ENCODE measurements at places on chromosomes 6 and 20.

DNA sequence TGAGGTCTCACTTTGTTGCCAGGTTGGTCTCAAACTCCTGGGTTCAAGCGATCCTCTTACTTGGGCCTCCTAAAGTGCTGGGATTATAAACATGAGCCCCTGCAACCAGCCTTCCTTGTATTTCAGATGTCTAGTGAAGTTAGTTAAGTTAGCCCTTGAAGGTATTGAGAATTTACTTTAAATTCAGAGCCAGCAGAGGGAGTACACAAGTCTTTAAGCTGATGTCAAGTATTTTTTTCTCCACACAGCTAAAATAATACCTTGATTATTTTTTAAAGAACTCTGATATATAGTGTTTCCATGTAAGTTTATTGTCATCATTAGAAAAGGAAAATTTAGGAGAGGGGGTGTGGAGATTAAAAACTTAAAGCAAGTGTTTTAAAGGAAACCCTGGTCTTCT is 9.8 kb downstream of the FOXO3 start:
- no peak for DNase-seq

GRCh38 chr6:3202999-3203696 is 24.3 kb downstream of the TUBB2B start:
- DNase-seq = no peak

- no peak for DNase-seq
These were observed 124.0 kb upstream of the CARMIL1 start for GRCh38 chr6:25155211-25155610.

DNA sequence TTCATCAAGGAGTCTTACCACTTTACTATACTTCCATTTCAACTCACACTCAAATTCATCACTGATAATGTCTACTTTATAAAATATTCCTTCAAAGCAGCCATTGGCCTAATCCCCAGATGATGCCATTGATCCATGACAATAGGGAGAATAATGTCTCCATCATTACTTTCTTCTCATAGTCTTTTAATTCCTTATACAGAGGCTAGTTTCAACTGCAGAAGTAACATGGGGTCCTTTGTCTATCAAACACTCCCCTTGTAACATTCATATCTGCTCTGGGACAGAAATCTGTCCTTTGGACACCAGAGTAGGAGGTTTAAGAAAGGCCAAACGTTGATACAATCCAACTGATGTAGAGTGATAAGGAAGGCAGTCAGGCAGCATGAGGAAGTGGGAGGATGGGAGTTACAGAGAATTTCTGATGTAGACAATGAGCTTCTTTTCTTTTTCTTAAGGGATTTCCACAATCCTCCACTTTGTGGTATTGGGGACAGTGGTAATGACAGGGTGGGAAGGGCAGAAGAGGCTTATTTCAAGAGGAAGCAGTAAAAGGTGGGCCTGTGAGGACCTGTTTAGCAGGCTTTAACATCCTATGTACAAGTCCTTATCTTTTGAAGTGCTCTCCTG is 18.9 kb upstream of the HLA-DOA start:
- no peak for DNase-seq

- no peak for DNase-seq
These were observed 368.2 kb upstream of the SULF2 start for GRCh38 chr20:48153523-48153922.

- no peak for DNase-seq
These were observed 297.6 kb downstream of the CDH26 start for GRCh38 chr20:60255866-60256265.

GRCh38 chr6:15429141-15430110 is 183.6 kb downstream of the JARID2 start:
- no peak for DNase-seq

DNA sequence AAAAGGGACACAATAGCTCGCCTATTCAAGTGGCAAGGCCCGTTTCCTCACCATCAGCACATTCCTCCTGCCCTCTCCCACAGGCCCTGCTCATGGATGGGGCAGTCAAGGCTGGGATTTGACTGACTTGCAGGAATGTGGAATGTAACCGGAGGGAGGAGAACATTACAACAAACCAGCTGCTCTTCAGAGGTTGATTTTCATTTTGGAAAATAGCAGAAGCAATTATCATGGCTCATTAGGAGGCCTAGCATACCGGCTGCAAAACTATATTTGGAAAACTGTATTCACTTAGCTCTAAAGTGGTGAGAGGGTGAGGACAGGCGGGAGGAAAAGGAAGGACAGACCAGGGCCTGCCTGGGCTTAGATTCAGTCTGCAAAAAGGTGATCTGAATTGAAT is 283.7 kb downstream of the CD83 start:
- DNase-seq = no peak

DNA sequence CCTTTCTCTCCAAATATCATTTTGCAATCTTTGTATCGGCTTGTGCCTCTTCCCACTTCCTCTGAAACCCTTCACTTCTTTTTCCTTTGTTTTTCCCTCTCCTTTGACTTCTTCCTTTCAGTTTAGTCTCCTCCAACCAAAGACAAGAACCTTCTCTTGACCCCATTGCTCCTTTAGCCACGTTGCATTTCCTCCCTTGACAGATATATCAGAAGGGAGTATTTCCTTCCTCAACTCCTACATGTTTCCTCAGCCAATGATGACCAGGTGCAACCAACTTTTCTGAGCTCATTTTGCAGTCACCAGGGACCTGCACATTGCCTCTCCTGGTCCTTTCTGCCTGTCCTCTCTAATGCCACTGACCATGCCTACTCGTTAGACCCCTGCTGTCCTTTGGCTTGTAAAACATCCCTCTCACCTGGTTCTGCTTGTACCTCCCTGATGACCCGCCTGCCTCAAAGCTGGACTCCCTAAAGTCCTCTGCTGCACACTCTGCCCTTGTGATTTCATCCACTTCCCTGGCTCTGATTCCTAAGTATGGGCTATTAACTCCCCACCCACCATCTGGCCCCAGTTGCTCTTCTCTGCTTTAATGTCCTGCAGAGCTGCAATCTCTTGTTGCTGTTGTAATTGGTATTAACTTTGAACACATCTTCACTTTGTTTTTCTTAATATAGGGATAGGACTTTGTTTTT is 27.4 kb downstream of the SLC22A16 start:
- DNase-seq = no peak

DNA sequence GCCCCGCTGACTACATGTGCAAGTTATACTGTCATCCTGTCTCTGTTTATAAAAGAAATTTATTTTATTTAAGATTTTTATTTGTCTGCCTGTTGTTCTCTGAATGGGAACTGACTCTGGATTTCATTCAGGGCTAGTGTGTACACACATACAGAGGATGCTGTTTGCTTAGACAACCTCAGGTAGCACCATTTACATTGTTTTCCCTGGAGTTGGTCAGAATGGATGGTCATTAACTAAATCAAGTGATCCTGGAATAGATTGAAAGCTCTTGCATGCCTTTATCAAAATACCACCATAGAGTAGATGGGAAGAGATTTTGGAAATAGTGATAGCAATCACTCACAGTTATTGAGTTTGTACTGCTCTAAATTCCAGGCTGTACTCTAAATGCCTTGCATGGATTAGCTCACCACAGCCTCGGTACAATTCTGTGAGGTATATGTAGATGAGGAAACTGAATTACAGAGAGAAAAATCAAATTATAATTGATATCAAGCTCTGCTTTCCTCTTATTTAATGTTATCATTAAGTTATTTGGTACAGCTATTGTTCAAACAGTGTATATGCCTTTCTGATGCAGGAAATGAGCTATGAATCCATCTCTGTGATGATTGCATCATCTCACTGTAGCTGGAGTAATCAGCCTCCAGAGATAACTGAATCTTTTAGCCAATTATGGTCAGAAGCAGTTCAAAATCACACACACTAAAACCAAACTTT is 51.9 kb downstream of the RNF217 start:
- no peak for DNase-seq

DNA sequence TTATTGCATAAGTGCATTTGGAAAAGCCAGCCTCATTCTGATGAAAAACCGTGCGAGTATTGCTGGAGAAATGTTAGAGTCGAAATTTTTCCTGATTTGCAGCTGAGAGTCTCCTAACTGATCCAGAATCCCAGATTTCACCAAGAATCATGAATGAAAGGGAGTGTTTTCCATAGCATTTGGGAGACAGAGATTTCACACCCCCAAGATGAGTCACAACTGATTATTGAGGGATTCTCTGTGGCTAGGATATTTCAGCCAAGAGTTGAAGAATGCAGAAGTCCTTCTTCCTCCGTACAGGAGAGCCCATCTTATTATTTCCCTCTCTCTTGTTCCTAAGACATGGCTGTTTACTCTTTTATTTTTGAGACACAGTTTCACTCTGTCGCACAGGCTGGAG is 82.2 kb upstream of the SALL4 start:
- no peak for DNase-seq

DNA sequence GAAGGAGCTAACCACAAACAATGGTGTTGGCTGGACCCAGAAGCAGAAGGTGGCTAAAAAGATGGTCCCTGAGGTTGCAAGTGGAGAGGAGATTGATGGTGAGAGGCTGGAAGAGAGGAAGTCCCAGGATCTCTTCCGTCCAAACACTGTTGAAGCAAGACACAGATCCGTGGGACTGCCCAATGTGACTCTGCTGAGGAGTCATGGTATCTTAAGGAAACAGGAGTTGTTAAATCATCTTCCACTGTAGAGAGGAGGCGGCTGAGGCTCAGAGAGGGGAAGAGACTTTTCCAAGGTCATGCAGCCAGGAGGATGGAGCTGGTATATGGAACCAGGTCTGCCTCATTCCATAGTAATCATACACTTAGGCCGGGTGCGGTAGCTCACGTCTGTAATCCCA is 4.1 kb upstream of the ZNF335 start:
- DNase-seq = no peak

DNA sequence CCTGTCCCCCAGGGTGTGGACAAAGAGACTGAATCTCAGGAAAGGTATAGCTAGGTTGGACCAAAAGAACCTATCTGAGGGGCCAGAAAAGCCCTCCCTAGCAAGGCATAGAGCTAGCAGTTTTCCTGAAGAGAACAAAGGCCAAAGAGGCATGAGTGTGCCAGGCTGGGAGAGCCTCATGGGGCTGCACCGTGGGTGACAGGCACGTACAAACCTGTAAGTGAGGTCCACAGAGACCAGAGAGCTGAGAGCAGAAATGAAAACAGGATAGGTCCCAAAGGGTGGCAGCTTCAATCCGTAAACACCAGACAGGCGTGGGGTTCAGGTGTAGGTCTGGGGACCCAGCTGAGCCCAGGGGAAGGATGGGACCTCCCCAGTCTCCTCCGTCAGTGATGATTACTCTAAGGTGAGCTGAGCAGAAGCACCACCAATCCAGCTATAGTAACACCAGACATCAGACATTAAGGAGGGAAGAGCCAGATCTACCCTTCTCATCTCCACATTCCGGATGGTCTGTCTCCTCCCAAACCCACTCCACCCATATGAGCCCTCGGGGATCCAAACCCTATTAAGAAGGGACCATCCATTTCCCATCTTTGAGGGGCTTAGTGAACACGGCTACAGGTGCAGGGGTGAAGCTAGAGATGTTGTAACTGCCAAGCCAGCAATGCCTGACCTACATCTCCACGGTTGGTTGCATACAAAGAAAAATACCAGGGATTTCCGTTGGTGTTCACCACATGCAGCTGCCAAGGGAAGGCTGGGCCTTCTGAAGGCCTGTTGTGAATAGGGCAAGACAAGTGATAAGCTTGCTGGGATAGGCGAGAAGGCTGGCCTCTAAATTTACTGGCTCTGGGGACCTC is 38.3 kb downstream of the BCL2L1 start:
- no peak for DNase-seq

GRCh38 chr6:160692369-160692959 is 9.6 kb upstream of the PLG start:
- DNase-seq = no peak

GRCh38 chr6:37106051-37106363 is 63.9 kb upstream of the PIM1 start:
- DNase-seq = no peak
